ENCODE measurements at places on chromosomes 12 and 14.

- no peak for DNase-seq
Measured at GRCh38 chr14:57831981-57832380, 33.9 kb downstream of the SLC35F4 start.

DNA sequence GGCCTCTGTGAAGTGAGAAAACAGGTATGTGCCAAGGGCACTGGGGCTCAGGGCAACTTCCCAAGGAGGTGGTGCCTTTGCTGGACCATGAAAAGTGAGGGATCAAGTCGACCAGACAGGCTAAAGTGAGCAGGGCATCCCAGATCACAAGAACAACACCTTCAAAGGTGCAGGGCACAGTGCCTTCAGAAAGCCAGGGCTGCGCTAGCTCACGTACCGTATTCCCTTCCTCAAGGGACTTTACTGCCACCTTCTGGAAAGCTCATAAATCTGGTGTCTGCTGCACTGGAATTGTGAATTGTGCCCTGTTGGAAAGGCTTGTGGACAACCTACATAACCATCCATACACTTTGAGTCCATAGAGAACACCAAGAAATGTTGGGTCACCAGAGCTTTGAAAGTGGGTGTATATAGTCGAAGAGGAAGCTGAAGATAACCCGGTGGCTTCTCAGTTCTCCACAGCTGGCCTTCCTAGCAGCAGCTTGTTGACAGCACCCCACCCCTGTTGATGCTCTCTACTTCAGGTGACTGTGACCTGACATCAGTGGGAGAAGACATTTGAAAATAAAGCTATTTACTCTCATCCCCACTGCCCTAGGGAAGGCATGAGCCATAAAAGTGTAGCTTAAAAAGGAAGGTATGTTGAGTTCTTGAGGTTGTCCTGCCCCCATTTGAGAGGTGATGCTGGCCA lies 24.5 kb downstream of the FIGNL2 start:
- DNase-seq: peak; percentile 81

GRCh38 chr12:57202321-57202720 lies 14.3 kb upstream of the NXPH4 start:
- no peak for DNase-seq

- no peak for DNase-seq
Measured at GRCh38 chr14:101354726-101355125, 206.6 kb upstream of the DIO3 start.

- no peak for DNase-seq
Measured at GRCh38 chr12:42201063-42201462, 37.0 kb downstream of the YAF2 start.

DNA sequence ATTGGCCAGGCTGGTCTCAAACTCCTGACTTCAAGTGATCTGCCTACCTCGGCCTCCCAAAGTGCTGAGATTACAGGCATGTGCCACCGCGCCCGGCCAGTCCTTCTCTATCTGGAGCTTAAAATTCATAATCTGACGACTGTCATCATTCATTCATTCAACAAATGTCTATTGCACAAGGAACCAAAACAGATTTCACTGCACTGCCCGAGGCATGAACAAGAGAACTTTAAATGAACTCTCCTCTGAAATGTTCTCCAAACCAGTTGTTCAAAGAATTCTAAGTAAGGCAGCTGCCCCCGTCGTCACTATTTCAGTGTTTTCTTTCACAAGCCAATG lies 44.8 kb upstream of the METAP2 start:
- no peak for DNase-seq

- DNase-seq: no peak
Measured at GRCh38 chr14:28102001-28102400, 664.6 kb upstream of the FOXG1 start.

GRCh38 chr12:69500631-69501030 lies 30.4 kb downstream of the FRS2 start:
- DNase-seq: peak; percentile 59

- DNase-seq: peak; percentile 21
Measured at GRCh38 chr12:28882444-28882843, 266.6 kb upstream of the FAR2 start.

GRCh38 chr14:45426685-45427282 lies 173.8 kb upstream of the MIS18BP1 start:
- DNase-seq: peak; percentile 5

DNA sequence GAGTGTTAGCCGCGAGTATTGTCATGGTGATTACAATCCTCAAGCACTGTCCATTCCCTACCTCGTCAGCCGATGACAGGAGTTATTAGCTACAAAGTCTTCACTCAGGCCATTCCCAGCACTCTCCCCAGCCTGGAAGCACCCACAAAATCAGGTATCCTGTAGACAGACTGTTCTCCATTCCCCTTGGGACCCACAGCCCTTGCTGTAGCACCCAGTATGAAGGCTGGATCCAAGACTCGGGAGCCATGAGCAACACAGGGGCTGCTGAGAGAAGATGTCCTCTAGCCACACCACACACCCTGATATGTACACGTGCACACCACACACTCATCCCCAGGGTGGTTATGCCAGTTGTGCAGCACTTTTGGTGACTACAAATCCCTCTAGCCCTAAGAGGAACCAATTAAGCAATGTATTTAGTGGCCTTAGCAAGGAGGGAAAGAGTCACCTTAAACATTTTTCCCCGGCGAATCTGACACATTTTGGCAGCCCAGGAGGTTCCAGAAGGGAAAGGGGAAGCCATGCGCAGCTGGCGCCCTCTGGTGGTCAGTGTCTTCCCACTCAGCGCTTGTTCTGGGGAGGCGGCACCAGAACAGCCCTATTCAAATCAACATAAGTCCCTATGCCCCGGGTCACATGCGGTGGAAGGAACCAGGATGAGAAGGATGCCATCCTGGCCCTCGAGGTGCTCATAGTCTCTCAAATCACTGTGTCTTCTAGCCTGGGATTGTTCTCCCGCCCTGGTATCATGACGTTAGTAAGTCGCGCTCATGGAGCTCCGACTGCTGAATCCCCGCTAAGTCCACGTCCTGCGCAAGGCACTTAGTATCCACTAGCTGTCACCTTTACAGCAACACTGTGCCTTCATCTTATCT lies 96.9 kb downstream of the GCH1 start:
- peak; percentile 72 for DNase-seq

DNA sequence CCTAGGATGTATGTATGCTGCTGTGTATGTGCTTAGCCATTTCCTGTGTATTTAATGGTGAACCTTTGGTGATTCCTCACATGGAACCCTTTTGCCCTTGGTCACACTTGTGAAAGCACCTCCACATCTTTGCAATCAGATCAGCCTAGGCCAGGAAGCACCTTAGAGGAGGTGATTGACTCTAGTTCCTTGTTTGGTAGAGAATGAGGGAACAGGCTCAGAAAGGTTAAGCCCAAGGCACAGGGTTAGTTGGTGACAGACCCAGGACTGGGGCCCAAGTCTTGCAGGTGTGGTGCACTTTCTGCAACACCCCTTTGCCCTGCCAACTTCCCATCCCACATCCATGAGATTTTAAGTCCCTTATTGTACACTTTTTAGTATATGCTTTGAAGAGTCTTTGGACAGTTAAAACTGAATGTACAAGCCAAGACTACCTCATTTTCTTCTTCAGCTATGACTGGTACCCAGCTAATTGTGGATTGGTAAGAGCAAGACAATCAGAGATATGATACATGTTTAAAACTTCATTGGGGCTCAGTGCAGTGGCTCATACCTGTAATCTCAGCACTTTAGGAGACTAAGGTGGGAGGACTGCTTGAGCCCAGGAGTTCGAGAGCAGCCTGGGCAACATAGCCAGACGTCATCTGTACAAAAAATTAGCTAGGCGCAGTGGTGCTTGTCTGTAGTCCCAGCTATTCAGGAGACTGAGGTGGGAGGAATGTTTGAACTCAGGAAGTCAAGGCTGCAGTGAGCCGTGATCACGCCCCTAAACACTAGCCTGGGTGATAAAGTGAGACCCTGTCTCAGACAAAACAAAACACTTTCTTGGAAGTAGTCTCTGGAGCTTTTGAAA lies 71.1 kb downstream of the RASSF3 start:
- DNase-seq: no peak

DNA sequence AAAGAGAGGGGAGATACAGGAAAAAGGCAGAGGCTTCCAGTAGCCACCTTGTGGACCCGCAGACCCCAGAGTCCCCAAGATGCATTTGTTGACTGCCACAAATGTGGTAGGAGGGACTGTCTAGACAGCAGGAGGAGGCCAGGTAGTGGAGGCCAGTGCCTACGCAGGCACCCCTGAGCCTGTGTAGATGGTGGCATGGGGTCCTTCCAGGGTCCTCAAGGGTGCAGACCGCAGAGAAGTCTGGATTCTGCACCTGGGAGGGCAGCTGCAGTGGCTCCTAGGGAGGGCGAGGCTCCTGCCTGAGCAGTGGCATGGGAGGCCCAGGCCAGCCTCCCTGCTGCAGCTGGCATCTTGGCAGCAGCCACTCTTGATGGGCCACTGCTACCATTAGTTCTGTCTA lies 119.7 kb downstream of the NTS start:
- no peak for DNase-seq
